ENCODE measurements at places on chromosomes 2 and 18.

DNA sequence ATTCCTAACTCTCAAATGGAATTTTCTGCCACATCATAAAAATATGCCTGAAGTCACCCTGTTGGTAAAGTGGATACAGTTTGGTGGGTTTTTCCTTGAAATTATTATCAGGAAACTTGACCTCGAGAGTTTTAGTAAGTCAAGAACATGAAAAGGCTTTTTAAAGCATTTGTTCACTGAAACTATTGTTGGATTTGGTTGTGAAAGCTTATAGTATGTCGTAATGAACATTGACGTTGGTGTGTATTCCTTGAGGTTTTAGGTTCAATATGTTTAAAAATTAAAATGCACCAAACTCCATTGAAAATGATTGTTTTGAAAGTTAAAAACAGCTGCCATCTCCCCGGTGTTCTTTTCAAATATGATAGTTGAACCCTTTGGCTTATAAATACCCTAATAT lies 30.8 kb downstream of the AOX1 start:
- no peak for DNase-seq

- no peak for DNase-seq
Measured at GRCh38 chr2:2146969-2147900, 183.8 kb downstream of the MYT1L start.

DNA sequence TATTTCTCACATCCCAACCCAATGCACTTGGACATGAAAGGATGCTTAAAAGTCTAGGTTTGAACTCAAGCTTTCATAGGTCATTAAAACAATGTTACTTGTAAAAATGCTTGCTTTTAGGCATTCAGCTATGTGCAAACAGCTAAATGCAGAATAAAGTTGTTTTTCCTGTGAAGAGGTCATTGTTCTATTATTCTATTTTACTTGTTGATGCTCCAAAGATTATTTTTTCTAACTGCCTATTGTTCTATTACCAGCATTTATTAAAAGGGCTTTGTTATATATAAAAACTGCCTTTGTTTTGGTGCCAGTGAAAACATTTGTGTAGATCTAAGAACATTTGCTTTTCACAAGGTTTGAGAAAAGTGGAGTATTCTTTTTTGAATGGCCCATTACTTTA lies 49.4 kb downstream of the TMEM178A start:
- no peak for DNase-seq

DNA sequence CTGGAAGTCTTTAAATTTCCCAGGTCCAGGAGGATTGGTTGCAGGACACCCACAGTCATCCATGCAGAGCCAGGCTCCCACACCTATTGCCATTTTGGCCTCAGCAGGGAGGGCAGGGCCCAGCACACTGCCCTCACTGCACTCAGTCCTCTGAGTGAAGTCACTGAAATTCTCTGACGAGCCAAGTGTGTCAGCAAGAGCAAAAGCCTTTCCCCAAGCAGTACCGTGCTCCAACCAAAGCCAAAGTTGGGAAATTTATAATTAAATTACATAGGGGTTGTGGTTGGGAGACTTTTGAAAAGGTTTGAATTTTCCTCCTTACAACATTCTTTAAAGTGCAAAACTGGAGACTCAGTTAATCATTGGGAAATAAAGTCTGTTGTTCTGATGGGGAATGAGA lies 98.5 kb upstream of the CD226 start:
- no peak for DNase-seq

- no peak for DNase-seq
Measured at GRCh38 chr2:14776216-14776615, 143.7 kb downstream of the LRATD1 start.

- no peak for DNase-seq
Measured at GRCh38 chr18:58194028-58194427, 150.0 kb downstream of the NEDD4L start.

DNA sequence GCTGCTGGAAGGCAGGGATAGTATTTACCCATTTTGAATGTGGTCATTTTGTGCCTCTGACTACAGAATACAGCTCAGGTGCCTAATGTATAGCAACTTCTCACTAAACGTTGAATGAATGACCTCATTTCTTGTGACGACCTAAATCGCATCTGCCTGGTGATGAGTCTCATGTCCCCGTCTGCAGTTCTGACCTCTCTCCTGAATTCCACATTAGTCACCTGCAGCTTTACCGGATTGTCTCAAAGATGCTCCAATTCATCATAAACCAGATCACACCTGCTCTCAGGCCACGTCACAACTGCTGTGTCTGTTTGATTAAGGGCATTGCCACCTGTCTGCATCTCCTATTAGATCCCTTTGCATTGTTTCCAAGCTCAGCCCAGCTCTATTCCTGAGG lies 133.6 kb upstream of the MYT1L start:
- no peak for DNase-seq

GRCh38 chr18:39795350-39795749 lies 2159.7 kb upstream of the PIK3C3 start:
- DNase-seq: no peak

DNA sequence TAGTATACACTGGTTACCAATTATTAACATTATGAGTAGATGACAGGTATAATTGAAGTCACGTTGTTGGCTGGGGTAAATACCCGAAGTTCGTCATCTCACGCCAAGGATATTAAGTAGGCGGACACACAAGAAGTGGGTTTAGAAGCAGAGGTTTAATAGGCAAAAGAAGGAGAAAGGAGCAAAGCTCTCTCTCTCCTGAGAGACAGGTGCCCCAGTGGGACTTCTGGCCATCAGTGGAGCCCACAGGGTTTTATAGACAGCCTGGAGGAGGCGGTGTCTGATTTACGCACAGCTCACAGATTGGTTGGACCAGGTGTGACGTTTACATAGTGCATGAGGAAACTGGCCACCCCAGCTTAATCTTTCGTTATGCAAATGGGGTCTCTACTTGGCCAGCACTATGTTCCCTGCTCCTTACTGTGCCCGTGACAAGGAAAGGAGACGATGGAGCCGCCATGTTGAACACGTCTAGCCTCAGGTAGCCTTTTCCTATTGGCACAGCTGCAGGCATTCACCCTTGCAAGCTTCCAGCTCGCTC lies 128.8 kb upstream of the KYNU start:
- no peak for DNase-seq

DNA sequence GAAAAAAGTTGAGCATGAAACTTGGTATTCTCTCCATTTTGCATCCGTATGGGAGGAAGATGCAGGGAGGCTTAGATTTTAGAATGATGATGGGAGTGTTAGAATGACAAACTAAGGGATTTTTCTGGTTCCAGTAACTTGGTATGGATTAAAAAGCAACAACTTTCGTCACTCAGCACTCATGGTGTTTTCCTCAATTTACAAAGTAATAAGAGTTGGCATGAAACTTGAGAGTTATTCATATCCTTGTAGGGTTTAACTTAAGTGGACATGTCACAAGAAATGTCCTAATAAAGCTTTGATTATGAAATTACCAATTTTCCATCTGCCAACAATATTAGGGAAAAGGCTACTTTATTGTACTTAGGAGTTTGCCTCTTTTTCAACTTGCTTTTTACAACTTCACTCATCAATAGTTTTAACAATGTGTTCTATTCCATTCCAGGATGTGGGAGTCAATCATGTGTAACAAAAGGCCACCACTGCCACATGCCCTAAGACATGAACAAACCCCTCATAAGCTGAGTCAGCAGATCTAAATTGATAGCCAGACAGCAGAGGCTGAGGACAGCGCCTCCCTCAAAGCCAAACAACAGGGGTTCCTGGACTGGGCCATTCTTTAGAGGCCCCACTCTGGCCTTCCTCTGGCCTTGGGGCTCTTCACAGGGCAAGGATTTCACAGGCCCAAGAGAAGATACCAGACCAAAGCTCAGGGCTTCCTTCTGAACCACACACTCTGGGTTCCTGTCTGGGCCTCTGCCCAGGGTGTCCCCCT lies 265.8 kb downstream of the TNS1 start:
- no peak for DNase-seq

DNA sequence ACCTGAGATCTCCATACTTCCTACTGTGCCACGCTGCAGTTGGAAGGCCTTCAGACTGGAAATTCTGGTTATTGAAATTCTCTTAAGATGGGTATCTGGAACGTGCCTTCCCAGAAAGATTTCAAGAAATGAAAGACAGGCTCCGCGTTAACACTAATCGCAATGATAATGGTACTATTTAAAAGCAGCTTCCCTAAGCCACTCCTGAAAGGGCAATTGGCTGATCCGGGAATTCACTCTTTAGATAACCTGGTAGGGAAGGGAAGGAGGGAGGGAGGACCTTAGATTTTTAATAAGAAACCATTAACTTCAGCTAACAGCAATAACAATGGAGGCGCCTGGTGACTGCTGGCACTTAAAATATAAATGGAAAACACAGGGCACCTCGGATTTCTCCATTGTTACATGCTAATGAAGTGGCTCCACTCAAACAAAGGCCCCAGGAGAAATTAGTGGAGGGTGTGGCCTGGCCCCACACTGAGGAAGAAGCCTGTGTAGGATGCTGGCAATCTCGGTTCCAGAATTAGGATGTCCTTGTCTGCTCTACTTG lies 22.5 kb upstream of the MTA3 start:
- no peak for DNase-seq

DNA sequence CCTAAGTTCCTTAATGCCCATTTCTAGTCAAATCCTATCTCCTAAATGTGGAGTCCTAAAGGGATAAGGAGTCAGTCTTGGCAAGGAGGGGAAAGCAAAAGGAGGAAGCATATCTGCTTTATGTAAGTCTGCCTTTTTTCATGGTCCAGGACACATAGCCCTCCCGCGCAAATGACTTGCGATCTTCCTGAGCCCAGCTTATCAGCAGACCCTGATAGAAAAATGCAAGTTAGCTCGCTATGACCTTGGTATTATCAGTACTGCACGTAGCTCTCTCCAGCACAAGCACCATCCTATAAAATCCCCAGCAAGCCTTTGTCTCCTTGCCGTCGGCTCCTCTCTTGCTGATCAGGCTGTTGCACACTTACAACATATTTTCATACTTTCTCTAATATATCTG lies 281.4 kb upstream of the KCNH7 start:
- DNase-seq: no peak

GRCh38 chr2:123993728-123994323 lies 31.3 kb upstream of the CNTNAP5 start:
- peak; percentile 7 for DNase-seq

DNA sequence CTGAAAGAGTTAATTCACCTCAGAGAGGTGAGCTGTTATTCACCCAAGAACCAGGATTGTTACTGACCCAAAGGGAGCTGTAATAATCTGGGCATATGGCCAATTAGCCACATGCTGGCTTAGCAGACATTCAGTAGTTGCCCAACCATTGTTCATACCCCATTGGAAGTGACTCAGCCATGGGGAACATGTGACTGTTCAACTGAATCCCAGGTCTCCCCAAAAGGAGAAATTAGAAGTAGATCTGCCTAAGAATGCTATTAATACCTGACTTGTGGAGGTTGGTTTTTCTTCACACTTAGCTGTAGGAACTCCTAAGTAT lies 272.6 kb upstream of the UBE2E3 start:
- DNase-seq: peak; percentile 61

DNA sequence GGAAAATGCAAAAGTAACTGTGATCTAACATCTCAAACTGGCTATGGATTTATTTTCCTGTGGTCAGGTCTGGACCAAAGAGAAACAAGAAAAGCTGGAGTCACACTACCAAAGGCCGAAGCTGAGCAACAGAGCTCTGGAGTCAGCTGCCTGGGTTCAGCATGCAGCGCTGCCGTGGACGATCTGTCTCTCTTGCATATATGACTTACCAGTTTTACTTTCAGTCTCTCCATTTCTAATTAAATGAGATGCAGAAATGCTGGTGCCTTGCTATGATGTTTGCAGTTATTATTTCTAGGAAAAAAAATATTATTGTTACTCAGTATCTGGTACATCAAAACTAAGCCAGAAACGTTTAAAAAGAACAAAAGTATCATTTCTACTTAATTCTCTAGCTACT lies 813.2 kb downstream of the RNF144A start:
- DNase-seq: no peak

- DNase-seq: no peak
Measured at GRCh38 chr2:28652217-28652616, 99.4 kb upstream of the PPP1CB start.

DNA sequence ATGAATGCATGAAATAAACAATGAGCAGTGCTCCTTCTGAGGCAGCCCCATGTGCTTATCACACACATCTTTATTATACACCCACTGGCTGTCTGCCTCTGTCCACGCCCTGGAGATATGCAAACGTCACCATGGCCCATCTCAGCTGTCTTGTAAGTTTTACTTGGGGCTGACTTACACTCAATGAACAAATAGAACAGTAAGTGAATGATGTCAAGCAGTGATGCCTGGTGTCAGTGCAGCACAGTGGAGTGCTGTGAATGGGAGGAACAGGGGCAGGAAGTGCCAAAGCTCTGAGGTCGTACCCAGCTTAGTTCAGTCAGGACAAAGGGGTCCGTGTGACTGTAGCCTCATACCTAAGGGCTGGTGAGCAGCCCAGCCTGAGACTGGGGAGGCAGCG lies 659.5 kb upstream of the HS6ST1 start:
- no peak for DNase-seq

GRCh38 chr18:10265560-10266333 lies 188.7 kb upstream of the APCDD1 start:
- no peak for DNase-seq

- DNase-seq: no peak
Measured at GRCh38 chr2:20556756-20557155, 94.1 kb downstream of the HS1BP3 start.

DNA sequence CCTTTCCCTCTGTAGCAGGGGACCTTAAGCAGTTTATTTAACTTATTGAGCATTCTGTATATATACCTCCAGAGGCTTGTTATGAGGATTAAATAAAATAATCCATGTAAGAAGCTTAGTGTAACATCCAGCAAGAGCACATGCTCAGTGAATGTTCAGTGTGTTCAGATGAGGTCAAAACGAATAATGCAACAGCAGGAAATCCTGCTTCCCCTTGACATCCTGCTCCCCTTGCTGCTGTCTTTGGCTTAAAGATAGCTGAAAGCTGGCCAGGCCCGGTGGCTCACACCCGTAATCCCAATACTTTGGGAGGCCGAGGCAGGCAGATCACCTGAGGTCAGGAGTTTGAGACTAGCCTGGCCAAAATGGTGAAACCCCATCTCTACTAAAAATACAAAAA lies 68.7 kb downstream of the COL4A4 start:
- DNase-seq: no peak

- no peak for DNase-seq
Measured at GRCh38 chr2:165666605-165667004, 127.4 kb downstream of the GALNT3 start.

GRCh38 chr2:201768918-201769317 lies 11.8 kb downstream of the ALS2 start:
- DNase-seq: peak; percentile 43
